HCT116 (cell line): ENCODE measurements at places on chromosomes 16 and 17. TPM values are rescaled to one million over a fixed set of nuclear protein-coding genes. Genes with fewer than 3 reads are reported as not detected.

DNA sequence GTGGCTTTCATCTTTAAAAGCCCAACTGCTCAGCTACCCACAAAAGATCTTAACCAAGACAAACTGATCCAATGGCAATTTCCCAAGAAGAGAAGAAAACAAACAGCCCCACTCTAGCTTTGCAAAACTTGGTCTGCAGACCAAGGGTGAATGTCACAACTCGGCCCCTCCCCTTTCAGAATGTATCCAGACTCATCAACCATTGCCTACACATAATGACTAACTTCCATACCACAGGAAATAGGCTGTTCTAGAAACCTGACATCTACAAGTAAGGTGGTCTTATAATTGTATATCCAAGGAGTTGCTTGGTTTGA lies 16.0 kb downstream of the DCUN1D3 start:
- H3K27me3 ChIP-seq, result no peaks in the 10 kb centered on the region
- H3K4me1 ChIP-seq, result peaks cover 22% of the 10 kb centered on the region
- no peak for DNase-seq
- H3K27ac ChIP-seq, result no peak overlapping the region
- H3K36me3 ChIP-seq, result no peaks in the 10 kb centered on the region
- no peak overlapping the region for H3K4me3 ChIP-seq

- H3K4me3 ChIP-seq, result no peak overlapping the region
- peaks cover 21% of the 10 kb centered on the region; the same call in 1 of the 2 replicates for H3K36me3 ChIP-seq
- no peak for DNase-seq
- H3K4me1 ChIP-seq, result peaks cover 30% of the 10 kb centered on the region
These were observed 3.0 kb downstream of the UBALD2 start for GRCh38 chr17:76268015-76268749.

Gene WSCD1
- total RNA-seq, result 0.15 TPM

Gene FOXL1
- 7.5 TPM for total RNA-seq

DNA sequence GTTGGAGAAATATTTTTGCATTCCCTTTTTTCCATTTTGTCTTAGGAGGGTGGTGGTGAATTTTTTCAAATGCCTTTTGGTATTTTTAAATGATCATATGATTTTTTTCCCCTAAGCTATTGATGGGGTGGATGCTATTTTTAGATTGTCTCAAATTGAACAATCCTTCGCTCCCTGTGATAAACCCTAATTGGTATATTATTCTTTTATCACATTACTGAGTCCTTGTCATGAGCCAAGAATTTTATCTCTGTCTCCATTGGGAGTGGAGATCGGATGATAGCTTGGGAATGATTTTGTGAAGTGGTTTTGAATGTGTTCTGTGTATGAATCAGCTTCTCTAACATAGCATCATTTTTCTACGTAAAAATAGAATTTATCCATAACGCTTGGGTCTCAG lies 15.4 kb downstream of the NECAB2 start:
- no peak overlapping the region for H3K4me3 ChIP-seq
- H3K27me3 ChIP-seq, result peaks cover 17% of the 10 kb centered on the region
- no peaks in the 10 kb centered on the region for H3K36me3 ChIP-seq
- no peak for DNase-seq
